ENCODE measurements at places on chromosomes 16 and 17.

DNA sequence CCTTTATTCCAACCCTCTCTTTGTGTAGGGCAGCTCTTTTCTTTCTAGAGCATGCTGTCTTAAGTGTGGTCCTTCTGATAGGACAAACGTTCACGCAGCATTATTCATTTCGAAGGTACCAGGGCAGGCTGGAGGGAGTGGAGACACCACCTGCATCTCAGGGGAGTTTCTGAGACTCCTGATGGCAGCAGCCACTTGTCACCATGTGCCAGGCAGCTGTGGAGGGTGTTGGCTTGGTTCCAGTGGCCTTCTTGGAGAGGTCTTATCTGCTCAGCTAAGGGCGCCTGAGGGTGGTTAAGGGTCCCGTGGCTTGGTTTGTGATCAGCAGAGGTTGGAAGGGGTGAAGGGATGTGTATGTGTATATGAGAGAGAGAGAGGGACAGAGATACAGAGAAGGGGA is 257.1 kb upstream of the EEF2KMT start:
- DNase-seq = no peak

DNA sequence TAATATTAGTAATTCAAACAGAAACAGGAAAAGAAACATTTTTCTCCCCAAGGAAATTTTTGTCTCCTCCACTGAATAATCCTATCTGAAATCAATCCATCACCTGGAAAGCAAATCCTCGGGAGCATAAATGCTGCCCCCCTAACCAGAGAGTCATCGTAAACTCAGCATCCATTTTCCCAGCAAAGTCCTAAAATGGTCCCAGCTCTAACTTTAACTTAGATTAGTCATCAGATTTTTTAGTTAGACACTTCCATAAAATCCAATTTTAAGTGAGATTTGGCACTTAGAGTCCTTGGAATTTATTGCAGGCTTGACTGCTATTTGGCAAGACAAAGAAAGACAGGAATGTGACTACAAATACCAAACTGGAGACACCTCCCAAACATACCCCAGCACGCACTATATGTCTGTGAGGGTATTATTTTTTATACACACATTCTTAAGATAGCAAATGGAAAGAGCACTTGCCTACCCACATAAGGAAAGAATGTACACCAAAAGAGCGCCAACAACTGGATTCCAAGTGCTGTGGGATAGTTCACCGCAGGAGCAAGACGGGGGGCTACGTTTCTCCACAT is 15.4 kb downstream of the SCO1 start:
- DNase-seq = no peak

DNA sequence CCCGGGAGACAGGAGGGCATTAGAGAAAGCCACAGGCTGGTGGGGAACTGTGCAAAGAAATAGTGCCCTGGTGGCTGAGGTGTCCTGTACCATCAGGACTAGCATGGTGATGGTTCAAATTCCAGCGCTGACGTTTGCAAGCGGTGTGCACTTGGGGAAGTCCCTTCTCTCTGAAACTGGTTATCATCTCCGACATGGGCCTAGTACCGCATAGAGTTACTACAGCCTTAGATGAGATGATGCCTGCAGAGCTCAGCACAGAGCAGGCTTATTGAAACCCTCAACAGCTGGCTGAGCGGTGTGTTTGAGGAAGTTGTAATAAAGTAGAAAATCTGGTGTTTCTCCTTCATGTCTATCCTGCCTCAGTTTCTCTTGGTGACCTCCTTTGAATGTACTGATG is 136.7 kb upstream of the WSCD1 start:
- DNase-seq = no peak

- DNase-seq = no peak
These were observed 2.8 kb downstream of the USP22 start for GRCh38 chr17:21039839-21040575.

- DNase-seq = no peak
These were observed 8.7 kb downstream of the SLC12A4 start for GRCh38 chr16:67959536-67960329.

GRCh38 chr16:83200005-83200779 is 573.4 kb downstream of the CDH13 start:
- DNase-seq = no peak

GRCh38 chr17:21250854-21251253 is 2.4 kb downstream of the NATD1 start:
- DNase-seq = no peak

DNA sequence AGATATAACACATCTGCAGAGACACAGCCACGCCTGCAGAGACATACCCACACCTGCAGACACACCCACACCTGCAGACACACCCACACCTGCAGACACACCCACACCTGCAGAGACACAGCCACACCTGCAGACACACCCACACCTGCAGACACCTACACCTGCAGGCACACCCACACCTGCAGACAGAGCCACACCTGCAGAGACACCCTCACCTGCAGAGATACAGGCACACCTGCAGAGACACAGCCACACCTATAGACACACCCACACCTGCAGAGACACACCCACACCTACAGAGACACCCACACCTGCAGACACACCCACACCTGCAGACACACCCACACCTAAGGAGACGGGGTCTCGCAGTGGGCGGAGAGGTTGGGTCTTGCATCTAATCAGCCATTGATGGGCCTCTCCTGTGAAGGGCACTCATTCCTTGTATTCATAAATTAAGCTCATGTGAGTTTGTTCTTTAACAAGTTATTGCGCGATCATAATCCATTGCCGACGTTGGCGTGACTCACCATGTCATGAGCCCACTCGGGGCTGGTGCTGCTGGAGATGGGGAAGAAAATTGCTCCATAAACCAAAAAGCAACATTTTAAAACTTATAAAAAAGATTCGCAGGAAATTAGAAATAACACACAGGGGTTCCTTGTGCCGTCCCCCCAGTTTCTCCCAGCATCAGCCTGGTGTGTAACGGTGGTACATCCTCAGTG is 28.9 kb upstream of the CDH15 start:
- DNase-seq = no peak

GRCh38 chr17:52647411-52647810 is 488.9 kb upstream of the CA10 start:
- no peak for DNase-seq

DNA sequence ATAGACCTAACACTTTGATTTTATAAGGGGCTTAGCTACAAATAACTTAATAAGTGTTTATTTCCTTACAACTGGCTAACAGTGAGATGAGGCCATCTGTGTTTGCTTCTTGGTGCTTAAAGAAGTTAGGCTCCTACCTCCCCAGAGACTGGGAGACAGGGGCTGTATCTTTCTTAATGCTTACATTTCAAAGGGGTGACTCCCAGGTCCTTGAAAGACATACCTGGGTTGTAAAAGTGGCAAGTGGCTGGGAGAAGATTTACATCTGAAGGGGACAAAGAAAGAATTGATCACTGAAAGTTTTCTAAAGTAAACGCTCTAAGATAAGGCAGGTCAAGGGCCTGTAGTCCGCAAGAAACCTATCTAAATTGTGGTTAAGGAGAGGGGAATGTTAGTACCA is 196.8 kb downstream of the CNTNAP4 start:
- DNase-seq = no peak

DNA sequence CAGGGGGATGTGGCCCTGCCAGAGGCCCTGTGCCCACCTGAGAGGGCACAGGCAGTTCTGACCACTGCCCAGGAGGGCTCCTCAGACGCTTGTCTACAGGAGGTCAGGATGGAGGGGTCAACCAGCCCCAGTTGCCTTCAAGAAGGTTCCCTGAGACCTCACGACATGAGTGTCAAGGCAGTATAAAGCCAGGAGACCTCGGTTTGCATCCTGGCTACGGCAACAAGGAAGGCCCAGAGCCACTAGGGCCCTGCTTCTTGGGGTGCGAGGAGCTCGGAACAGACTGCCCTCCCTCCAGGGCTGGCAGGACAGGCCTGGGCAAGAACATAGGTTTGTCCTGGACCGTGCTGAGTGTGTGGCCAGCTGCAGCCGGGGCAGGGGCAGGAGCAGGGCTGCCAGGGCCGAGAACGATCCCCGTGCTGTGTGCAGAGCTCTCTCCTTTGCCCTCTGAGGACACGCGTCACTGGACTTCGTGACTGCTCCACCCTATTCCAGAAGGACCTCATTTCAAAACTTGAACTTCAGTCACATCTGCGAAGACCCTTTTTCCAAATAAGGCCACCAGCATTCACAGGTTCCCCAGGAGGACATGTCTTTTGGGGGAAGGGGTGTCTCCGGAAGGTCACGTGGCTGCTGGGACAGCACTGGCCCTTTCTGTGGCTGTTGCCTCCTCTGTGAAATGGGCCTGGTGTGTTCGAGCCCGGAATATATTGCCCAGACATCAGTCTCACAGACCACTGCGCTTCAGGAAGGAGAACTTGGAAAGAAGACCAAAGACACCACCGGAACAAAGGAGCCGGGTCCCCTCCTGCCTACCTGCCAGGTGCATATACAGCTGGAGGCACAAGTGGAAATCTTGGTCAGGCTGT is 27.7 kb downstream of the SLC7A5 start:
- DNase-seq = no peak

GRCh38 chr16:67528870-67529581 is 397 bp downstream of the RIPOR1 start:
- DNase-seq = no peak

- no peak for DNase-seq
These were observed 69.5 kb downstream of the HIC1 start for GRCh38 chr17:2124391-2124790.

- DNase-seq = no peak
These were observed 16.2 kb downstream of the RPH3AL start for GRCh38 chr17:336110-337021.

DNA sequence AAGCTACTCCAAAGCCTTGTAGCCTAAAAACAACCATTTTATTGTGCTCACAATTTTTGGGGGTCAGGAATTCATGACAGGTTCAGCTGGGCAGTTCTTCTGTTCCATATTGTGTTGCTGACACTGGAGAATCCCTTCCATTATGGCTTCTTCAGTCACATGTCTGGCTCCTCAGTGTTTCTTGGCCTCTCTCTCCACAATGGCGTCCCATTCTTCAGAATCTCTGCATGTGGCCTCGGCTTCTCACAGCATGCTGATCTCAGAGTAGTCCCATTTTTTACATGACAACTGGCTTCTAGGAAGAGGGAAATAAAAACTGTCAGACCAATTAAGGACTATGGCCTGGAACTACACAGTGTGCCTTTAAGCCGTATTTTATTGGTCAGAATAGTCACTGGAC is 49.7 kb downstream of the NF1 start:
- DNase-seq = no peak

GRCh38 chr16:4505356-4506147 is 29.4 kb downstream of the HMOX2 start:
- DNase-seq = peak; percentile 34

DNA sequence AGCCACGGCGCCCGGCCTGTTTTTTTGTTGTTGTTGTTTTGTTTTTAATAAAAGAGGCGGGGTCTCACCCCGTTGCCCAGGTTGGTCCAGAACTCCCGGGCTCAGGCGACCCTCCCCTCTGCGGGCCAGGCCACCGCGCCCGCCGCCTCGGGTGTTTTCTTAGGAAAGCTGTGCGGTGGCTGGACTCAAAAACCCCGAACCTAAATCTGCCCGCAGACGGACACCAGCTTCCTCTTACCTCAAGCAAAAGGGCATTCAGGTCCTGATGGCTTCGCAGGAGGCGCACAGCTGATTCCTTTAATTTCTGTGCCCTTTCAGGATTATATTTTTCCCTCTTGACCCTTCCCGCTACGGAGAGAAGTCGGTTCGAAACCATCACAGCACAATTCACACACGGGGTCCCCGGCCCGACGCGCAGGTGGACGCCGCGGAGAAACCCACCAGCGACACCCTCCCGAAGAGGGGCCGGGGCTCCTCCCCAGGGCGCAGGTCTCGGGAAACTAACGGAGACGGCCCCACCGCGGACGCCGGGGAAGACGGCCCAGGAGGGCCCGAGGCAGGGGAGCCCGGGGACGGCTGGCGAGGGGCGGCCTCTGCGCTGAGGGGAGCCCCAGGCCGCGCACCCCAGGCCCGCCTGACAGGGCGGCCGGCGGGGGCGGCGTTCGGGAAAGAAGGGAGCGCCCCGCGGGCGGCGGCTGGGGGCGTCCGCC is 653 bp downstream of the FANCA start:
- no peak for DNase-seq

DNA sequence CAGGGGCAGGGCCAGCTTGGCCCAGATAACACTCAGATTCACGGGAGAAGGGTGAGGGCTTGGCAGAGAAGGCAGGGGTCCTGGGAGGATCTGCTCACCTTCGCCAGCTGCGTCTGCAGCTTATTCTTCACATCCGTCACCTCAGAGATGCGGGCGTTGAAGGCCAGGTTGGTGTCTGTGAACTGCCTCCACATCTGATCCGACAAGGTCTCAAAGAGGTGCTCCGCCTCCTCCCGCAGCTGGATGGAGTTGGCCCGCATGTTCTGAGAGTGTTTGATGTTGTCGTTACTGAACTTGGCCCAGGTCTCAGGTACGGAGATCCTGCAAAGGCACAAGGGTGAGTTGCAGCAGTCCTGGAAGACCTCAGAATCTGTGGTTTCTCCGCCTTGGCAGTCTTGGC is 18.9 kb downstream of the TEKT5 start:
- DNase-seq = no peak

DNA sequence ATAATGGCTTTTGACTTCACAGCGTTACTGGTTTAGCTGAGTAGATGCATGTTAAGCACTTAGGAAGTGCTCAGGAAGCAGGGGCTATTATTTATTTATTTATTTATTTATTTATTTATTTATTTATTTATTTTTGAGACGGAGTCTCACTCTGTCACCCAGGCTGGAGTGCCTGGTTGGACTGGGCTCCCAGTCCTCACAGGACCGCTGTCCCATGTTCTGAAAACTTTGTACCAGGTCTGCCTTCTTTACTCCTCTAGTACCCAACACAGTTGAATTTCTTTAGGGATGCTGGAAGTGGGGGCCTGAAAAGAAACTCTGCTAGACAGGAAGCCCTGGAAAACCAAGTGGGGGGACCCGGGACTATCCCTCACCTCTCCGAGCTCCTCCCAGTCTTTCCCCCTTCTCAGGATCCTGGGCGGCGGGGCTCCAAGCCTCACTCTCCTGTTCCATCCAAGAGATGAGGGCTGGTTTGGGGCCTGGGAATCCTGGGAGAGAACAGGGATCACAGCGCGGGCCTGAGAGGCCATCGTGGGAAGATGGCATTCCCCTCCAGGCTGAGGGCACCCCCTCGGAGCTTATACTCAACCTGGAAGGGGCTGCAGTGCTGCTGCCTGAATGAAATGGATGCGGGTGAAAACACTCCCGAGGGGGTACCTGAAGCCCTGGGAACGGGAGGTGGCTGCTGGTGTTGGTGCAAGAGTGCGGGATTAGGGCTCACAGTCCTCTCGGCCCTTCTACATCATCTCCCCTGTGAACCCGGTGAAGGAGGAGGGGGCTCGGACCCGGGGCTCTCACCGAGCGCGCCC is 674 bp downstream of the ZNF688 start:
- no peak for DNase-seq
